ENCODE measurements at places on chromosomes 3 and 15.

- DNase-seq = no peak
Observed at GRCh38 chr3:25441234-25441856, 13.3 kb downstream of the RARB start.

- DNase-seq = no peak
Observed at GRCh38 chr3:17356585-17356984, 385.8 kb downstream of the TBC1D5 start.

DNA sequence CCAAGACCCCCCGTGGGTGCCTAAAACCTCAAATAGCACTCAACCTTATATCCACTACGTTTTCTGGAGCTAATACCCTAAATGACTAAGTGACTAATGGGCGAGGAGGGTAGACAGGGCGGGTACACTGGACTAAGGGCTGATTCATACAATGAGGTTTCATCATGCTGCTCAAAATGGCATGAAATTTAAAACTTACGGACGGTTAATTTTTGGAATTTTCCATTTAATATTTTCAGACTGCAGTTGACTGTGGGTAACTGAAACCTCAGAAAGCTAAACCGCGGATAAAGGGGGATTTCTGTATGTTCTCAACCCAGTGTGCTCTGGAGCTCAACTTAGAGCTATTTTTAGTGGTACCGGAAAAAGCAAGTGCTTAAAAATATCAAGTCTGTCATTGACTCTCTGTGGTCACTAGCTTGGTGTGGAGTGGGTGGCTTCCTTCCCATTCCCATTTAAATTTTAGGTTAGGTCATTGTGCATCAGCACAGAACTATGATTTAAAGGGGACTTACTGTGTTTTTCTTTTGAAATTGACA lies 72.9 kb downstream of the LRRC28 start:
- no peak for DNase-seq

- no peak for DNase-seq
Observed at GRCh38 chr3:169323578-169324451, 339.7 kb downstream of the MECOM start.

GRCh38 chr3:136277634-136278033 lies 27.5 kb downstream of the PCCB start:
- DNase-seq = no peak

DNA sequence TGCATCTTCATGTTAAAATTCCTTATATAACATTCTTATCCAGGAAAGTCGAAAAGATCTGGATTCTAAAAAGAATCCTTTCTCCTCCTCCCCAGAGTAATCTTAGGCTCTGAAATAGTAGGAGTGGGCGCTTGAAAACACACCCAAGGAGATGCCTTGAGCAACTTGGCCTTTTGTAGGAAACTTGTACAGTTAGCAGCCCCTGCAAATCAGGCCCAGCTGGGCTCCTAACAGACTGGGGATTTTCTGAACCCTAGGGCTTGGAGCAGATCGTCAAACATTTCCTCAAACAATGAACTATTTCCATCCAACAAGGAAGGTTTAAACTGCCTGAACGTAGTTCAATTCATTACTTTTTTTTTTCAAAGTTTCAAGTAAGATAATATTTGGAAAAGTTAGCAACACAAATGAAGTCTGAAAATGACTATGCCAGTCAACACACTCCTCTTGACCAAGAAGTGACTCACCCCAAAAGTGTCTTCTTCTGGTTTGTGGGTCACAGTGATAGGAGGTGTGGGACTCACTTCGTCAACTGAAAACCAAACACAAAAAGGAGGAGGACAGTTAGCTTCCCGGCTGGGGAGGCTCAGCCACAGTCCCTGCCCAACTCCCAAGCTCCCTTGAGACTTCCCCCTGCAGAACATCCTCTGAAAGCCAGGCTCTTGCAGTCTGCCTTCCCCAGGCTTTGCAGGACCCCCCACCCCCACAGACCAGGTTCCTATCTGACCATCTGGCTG lies 129.7 kb downstream of the NTRK3 start:
- DNase-seq = no peak

GRCh38 chr3:163601426-163601825 lies 1476.9 kb downstream of the SI start:
- no peak for DNase-seq

GRCh38 chr15:47971637-47972036 lies 149.2 kb upstream of the SLC24A5 start:
- no peak for DNase-seq

DNA sequence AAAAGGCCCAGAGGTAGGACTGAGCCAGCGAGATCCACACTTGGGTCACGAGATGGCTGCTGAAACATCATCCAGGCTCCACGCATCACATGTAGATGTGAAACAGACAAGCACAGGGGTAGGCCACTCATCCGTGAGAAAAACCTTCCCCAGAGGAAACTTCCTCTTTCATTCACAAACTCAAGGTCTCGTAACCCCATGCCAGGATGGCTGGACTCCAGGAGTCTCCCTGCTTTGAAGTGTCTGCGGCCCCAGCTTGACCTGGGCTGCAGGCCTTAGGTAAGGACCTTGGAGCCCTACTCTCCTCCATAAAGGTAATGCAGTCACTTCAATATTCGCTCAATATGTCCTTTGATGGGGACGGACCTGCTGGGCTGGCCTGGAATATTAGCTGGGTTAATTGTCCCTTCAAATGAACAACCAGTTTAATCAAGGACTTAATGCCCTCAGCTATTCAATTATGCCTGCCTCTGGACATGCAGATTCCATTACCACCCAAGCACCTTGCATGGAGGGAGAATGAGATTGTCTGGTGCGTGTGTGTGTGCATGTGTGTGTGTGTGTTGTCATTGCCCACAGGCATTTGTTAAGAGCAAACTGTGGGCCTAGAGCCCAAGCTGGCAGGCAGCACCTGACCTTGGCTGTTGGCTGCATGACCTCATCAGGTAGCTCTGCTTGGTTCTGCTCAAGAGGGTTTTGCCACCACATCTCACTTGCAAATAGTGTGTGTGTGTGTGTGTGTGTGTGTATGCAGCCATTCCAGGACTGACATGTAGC lies 186.9 kb upstream of the TLE3 start:
- no peak for DNase-seq

DNA sequence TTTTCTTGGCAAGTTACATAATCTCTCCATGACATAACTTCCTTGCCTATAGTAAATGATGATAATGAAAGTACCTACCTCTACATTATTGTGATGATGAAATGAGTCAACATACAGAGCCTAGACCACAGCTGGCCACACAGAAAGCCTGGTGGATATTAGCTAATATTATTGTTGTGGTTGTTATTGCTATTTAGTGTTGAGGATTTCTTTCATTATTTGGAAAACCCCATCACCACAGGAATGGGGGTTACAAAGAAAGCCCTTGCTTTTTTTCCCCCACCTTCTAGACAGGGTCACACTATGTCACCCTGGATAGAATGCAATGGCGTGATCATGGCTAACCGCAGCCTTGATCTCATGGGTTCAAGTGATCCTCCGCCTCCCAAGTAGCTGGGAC lies 125.0 kb downstream of the PDZRN3 start:
- no peak for DNase-seq

DNA sequence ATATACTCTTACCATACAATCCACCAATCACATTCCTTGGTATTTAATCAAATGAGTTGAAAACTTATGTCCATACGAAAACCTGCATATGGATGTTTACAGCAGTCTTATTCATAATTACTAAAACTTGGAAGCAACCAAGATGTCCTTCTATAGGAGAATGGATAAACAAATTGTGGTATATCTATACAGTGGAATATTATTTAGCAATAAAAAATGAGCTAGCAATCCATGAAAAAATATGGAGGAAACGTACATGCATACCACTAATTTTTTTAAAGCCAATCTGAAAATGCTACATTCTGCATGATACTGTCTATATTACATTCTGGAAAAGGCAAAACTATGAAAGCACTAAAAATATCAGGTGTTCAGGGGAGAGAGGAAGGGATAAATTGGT lies 73.9 kb upstream of the LPP start:
- no peak for DNase-seq

- no peak for DNase-seq
Observed at GRCh38 chr15:62883938-62884479, 158.5 kb upstream of the TPM1 start.

DNA sequence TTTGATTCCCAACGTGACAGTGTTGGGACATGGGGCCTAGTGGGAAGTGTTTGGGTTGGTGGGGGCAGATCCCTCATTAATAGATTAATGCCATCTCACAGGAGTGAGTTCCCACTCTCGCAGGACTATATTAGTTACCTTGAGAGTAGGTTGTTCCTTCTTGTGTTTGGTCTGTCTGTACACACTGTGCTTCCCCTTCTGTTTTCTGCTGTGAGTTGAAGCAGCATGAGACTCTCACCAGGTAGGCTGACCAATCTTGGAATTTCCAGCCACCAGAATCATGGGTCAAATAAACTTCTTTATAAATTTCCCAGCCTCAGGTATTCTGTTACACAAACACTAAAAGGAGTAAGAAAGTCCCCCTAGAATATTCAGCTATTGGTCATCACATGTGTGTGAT lies 145.4 kb downstream of the ERC2 start:
- DNase-seq = no peak

- no peak for DNase-seq
Observed at GRCh38 chr3:183981990-183982644, 35.6 kb downstream of the ABCC5 start.

GRCh38 chr3:59733041-59733809 lies 683.4 kb upstream of the CFAP20DC start:
- DNase-seq = no peak

Data from activated CD8-positive, alpha-beta memory T cell treated with anti-CD3 and anti-CD28 coated beads for 4 hours (primary cell).